ENCODE measurements at places on chromosomes 1 and 21.
A peak's percentile ranks its signal among the peaks of the same experiment; 100 is the strongest.

DNA sequence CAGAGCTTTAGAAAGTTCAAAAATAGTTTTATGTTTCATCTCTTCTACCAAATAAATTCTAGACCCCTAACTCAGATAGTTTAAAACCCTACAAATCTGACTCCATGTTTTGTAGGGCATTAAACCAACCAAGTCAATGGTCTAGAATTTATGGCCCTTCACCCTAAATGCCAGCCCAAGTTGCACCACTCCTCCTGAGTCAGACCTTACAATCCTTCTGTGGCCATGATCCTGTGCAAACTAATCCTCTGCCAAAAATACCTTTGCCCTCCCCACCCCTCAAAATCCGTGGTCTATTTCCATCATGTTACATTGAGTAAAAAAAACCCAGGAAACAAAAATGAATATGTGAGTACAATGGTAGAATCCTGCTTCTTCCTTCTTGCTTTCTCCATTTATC, 179.3 kb downstream of the NR5A2 start:
- H3K27ac ChIP-seq: no peak overlapping the region
- H3K4me3 ChIP-seq: no peak overlapping the region
- H3K36me3 ChIP-seq: no peaks in the 10 kb centered on the region
- H3K4me1 ChIP-seq: no peaks in the 10 kb centered on the region
- H3K27me3 ChIP-seq: no peaks in the 10 kb centered on the region

- no peaks in the 10 kb centered on the region for H3K27me3 ChIP-seq
- DNase-seq: no peak
- H3K4me1 ChIP-seq: no peaks in the 10 kb centered on the region
- H3K4me3 ChIP-seq: no peak overlapping the region
These were observed 212.6 kb upstream of the FAM78B start for GRCh38 chr1:166379447-166379846.

DNA sequence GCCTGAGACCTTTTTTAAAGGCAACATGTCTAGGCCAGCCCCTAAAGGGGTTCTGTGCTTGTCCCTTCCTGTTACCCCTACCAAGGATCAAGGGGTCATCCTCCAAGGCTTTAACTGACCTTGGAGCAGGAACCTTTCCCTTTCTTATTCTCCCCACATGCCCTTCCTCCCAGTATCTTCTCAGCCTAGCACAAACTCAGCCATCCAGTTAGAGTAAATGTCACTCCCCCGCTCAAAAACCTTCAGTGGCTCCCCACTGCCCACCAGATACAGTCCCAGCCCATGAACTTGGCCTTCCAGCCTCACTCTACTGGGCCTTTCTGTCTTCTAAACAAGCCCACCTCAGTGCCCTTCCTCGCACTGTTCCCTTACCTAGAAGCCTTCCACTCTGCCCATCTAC, 8.8 kb downstream of the C1QB start:
- no peaks in the 10 kb centered on the region for H3K4me1 ChIP-seq
- no peak overlapping the region for H3K27ac ChIP-seq
- no peak for DNase-seq
- peaks cover 62% of the 10 kb centered on the region for H3K27me3 ChIP-seq
- H3K36me3 ChIP-seq: no peaks in the 10 kb centered on the region

GRCh38 chr1:21938732-21939538, 1.8 kb upstream of the HSPG2 start:
- H3K27ac ChIP-seq: peak overlapping the region; percentile 93
- H3K4me3 ChIP-seq: peak overlapping the region; percentile 77
- peaks cover 71% of the 10 kb centered on the region for H3K4me1 ChIP-seq
- no peak for DNase-seq
- no peaks in the 10 kb centered on the region for H3K27me3 ChIP-seq

GRCh38 chr21:27134516-27134915, 167.6 kb upstream of the ADAMTS5 start:
- peaks cover 52% of the 10 kb centered on the region for H3K4me1 ChIP-seq
- H3K36me3 ChIP-seq: no peaks in the 10 kb centered on the region
- no peak for DNase-seq
- H3K27me3 ChIP-seq: no peaks in the 10 kb centered on the region

DNA sequence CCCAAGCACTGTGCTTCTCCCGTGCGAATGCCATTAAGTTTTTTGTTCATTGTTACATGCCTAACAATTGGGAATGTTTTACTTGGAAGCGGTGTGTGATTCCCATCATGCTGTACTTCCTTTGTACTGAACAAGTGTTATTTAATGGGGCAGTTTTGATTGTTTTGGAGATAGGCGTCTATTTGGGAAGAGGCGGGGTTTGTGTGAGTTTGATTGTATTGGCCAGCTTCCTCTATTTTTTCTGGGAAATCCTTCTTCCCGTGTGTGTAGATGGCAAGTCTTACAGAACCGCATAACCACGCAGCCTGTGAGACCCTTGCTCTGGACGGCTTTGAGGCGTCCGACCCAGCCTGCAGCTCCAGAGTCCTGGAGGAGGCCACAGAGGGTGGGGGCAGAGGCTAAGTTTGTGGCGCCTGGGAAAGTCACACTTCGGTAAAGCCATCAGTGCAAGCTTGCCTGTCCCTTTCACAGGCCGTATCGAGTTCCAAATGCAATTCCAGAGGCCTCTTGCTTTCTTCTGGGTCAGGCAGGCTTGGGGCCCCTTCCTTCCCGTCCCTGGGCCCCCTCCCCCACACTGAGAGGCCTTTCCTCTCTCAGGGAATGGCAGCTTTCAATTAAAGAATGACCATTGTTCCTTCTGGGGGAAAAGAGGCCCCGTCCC, 210.3 kb downstream of the TOMM20 start:
- no peak overlapping the region for H3K4me3 ChIP-seq
- no peaks in the 10 kb centered on the region for H3K27me3 ChIP-seq
- peaks cover 61% of the 10 kb centered on the region for H3K4me1 ChIP-seq
- no peak for DNase-seq
- no peaks in the 10 kb centered on the region for H3K36me3 ChIP-seq

DNA sequence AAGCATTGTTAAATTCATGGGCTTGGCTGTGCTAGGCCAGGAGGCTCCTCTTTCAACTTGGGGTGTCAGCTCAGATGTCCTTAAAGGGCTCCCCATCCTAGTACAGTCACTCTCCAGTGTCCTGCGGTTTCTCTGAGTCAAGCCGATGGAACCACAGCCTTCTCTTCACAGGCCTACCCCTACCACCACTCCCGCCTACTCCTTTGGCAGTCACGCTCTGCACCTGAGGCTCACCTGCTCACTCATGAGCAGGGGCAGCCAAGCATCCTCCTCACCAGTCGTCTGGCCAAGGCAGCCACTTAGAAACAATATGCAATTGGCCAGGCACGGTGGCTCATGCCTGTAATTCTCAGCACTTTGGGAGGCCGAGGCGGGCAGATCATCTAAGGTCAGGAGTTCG, 3.6 kb downstream of the ACOT7 start:
- H3K27me3 ChIP-seq: no peaks in the 10 kb centered on the region
- no peak overlapping the region for H3K27ac ChIP-seq
- H3K4me3 ChIP-seq: no peak overlapping the region
- H3K4me1 ChIP-seq: peaks cover 34% of the 10 kb centered on the region
- no peak for DNase-seq
- H3K36me3 ChIP-seq: no peaks in the 10 kb centered on the region

DNA sequence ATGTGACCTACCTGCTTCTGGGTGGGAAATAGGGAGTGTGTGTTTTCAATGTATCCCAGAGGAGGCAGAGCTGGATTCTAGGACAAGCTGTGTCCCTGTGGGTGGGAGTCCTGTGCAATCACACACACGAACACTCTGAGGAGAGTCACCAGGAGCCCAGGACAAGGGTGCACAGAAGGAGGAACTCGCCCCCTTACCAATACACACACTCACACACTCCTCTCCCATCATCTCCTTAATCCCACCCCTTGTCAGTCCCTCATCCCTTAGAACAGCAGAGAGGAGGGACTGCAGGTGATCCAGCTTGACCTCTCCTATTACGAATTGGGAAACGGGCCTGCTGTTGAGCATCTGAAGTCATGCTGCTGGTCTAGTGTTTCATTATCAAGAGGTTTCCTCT, 8.5 kb upstream of the MYBPHL start:
- no peaks in the 10 kb centered on the region for H3K27me3 ChIP-seq
- peaks cover 6% of the 10 kb centered on the region for H3K4me1 ChIP-seq
- no peak for DNase-seq

GRCh38 chr1:37469386-37469785, 5.0 kb upstream of the ZC3H12A start:
- H3K4me1 ChIP-seq: peaks cover 47% of the 10 kb centered on the region
- H3K27me3 ChIP-seq: no peaks in the 10 kb centered on the region
- H3K36me3 ChIP-seq: no peaks in the 10 kb centered on the region
- H3K27ac ChIP-seq: peak overlapping the region; percentile 4
- DNase-seq: no peak

DNA sequence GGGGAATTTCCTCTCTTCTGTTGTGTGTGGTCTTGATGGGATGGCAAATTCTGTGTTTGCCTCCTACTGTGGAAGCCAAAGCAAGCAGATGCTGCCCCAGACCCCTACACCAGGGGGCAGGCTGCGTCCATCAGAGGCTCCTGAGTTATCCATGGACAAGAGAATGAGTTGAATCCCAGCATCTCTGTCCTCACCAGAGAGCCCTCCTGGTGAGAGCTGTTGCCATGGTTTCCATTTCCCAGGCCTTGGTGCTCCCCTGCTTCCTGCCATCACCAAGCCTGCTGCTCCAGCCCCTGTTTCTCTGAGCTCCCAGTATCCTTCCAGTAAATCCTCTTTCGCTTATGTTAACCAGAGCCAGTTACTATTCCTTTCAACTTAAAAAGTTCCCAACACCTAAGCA, 20.4 kb upstream of the GNG12 start:
- H3K4me3 ChIP-seq: no peak overlapping the region
- H3K27ac ChIP-seq: no peak overlapping the region
- no peaks in the 10 kb centered on the region for H3K27me3 ChIP-seq
- no peaks in the 10 kb centered on the region for H3K36me3 ChIP-seq

DNA sequence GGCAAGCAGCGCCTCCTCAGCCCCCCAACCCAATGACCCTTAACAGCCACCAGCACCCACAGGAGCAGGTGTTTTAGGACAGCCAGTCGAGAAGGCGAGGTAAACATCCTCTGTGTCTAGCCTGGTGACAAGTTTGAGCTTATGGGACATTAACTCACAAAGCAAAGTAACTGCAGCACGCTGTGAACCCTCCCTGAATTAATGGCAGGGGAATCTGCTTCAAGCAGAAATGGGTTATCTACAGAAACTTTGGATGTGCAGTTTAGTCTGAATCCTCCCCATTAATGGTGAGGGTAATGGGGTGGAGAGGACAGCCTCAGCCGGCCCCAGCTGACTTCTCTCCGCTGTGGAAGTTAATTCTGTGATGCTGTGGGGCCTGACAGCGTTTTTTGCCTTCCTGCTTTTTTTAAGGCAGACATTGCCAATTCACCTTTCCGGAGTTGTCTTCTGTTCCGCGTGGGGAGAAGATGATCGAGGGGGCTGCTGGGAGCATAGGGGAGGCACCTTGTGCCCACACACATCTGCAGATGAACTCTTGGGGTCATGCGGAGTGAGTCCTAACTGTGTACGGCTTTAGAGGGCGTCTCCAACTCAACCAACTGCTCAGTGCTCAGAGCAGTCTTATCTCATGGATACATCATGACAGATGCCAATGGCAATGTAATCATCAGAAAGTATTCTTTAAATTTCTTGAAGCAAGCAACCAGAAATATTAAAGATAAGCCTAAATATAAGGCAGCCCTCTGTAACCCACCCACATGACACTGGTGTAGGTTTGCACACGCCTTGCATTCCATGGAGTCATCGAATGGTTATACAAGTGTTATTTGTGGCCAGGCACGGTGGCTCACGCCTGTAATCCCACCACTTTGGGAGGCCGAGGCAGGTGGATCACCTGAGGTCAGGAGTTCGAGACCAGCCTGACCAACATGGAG, 41.0 kb downstream of the POFUT2 start:
- DNase-seq: peak; percentile 66
- no peak overlapping the region for H3K4me3 ChIP-seq
- H3K27ac ChIP-seq: no peak overlapping the region
- H3K4me1 ChIP-seq: peaks cover 7% of the 10 kb centered on the region
- peaks cover 4% of the 10 kb centered on the region for H3K36me3 ChIP-seq

GRCh38 chr1:53470155-53470554, 11.0 kb downstream of the DMRTB1 start:
- no peaks in the 10 kb centered on the region for H3K27me3 ChIP-seq
- no peak overlapping the region for H3K27ac ChIP-seq

DNA sequence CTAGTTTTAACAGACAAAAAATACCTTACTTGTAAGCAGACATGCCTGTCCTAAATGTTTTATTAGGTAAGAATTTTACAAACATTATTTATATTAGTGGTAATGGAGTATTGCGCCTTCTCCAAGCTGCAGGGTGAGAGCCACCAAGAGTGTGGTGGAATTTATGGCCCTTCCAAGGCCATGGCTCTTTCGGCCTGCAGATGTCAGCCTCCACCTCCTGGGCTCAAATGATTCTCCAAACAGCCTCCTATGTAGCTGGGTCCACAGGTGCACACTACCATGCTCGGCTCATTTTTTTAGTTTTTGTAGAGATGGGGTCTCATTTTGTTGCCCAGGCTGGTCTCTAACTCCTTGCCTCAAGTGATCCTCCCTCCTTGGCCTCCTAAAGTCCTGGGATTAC, 56.3 kb downstream of the ITGB3BP start:
- no peak overlapping the region for H3K27ac ChIP-seq
- no peak for DNase-seq
- no peaks in the 10 kb centered on the region for H3K4me1 ChIP-seq
- H3K36me3 ChIP-seq: peaks cover 12% of the 10 kb centered on the region

- no peaks in the 10 kb centered on the region for H3K27me3 ChIP-seq
- peaks cover 46% of the 10 kb centered on the region for H3K4me1 ChIP-seq
- DNase-seq: no peak
- no peaks in the 10 kb centered on the region for H3K36me3 ChIP-seq
These were observed 2.2 kb downstream of the APP start for GRCh38 chr21:26168371-26168770.

- H3K4me3 ChIP-seq: no peak overlapping the region
- H3K36me3 ChIP-seq: no peaks in the 10 kb centered on the region
- peaks cover 1% of the 10 kb centered on the region for H3K4me1 ChIP-seq
- no peak overlapping the region for H3K27ac ChIP-seq
- DNase-seq: no peak
- no peaks in the 10 kb centered on the region for H3K27me3 ChIP-seq
These were observed 2.8 kb downstream of the CLDN19 start for GRCh38 chr1:42737257-42737656.

DNA sequence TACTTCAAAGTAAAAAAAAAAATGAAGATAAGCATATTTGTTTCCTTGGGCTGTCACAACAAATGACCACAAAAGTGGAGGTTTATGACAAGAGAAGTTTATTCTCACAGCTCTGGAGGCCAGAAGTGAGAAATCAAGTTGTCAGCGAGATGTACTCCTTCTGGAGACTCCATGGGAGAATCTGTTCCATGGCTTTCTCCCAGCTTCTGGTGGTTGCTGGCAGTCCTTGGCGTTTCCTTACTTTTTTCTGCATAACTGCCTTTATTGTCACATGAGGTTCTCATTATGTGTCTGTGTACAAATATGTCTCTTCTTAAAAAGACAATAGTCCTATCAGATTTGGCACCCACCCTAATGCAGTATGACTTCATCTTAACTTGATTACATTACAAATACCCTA, 398.3 kb downstream of the KCNT2 start:
- no peaks in the 10 kb centered on the region for H3K27me3 ChIP-seq
- DNase-seq: no peak
- H3K36me3 ChIP-seq: peaks cover 1% of the 10 kb centered on the region
- no peak overlapping the region for H3K27ac ChIP-seq
- no peaks in the 10 kb centered on the region for H3K4me1 ChIP-seq

Measured in osteocyte (in vitro differentiated cells).